ENCODE measurements at places on chromosomes 12 and 14.
A peak's percentile ranks its signal among the peaks of the same experiment; 100 is the strongest.

DNA sequence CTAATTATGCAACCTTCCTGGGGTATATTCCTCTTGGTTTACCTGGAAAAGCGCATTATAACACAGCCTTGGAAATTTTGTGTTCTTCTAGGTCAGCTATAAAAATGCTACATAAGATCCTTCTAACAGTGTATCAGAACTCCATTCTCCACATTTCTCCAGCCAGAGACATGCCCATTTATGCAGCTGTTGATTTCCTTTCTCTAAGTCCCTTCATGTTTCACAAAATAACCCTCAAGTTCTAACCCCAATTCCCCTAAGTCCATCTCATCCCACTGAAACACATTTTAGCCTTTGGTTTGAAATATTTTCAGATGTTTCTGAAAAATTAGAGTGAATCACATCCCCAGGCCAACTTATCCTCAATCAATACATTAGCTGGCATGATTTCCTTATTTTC lies 20.9 kb upstream of the HDAC7 start:
- DNase-seq = no peak

DNA sequence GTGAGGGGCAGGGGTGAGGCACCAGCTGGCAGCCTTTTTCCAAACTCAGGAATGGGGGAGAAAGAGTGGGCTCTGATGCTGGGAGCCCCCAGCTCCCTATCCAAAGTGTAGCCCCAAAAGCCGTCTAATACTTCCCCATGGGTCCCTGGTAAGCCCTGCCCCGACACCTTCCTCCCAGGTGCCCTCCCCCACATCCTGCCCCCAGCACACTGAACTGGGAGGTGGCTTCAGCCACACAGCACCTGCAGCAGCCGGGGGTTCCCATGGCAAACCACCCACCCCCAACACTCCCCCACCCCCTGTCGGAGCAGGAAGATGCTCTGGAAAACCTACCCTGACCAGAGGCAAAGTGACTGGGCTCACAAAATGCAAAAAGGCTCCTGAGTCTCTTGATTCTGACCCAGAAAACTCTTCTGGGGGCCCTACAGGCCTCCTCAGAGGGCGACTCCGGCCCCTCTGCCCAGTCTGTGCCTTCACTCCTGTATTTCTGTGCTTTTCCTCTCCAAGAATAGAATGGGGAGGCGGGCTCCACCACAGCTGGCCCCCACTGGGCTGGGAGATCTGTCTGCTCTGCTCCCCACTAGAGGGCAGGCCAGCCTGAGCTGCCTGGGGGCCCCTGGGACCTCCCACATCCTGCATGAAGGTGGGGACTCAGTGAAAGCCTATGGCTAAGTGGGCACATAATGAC lies 81.6 kb downstream of the ITPK1 start:
- peak; percentile 47 for DNase-seq

DNA sequence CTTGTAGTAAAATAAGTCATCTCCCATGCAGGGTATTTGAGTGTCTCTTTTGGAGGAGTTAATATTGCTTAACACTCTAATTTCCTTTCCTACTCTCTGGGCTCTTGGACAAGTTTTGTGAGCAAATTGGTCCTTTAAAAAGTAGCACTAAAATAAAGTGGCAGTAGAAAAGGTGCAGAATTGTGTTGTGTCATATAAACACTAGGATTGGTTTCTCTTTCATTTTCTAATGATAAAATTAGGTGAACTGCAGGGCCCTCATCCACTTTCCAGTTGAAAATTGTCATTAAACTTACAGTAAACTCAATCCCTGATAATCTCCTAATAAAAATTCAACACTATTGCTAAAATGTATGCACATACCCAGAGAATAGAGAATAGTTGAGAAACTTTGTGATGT lies 42.6 kb upstream of the REP15 start:
- DNase-seq = no peak

DNA sequence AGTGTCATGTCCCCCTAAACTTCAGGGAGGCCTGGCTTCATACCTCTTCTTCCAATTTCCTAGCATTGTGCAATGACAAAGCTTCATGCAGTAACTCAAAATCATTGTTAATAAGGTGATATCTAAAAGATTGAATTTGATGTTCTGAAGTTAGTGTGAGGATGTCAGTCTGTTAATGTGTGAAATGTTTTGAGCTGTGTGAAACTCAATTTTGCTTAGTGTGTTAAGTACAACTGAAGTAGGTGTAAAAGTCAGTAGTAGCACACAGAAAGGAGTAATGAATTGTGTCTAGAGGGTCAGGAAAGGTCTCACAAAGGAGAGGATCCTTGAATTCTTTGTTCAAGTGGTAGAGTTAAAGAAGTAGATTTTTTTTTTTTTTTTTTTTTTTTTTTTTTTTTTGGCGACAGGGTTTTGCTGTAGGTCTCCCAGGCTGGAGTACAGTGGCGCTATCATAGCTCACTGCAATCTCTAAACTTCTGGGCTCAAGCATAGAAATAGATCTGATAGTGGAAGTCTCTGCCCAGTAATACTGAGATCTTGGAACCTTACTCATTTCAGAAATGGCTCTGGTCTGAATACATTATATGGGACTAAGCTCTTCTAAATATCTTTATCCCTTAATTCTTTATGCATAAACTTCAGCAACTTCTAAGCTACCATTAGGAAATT lies 63.9 kb downstream of the FUT8 start:
- no peak for DNase-seq

DNA sequence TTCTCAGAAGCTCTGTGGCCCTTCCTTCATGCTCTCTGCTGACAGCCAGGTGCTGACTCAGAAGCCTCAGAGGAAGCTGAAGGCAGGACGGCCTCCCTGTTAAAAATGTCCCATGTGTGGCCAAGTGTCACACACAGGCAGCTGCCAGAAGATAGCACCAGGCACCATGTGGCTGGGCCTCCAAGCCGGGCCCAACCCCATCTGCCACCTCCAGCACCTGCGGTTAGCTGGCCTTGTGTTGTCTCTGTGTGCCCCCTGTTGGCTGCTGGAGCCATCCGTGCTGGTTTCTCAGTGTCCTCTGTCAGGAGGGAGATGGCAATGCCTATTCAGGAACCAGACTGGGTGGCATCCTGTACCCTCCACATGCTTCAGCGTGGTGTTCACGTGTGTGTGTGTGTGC lies 63.2 kb downstream of the TSPAN11 start:
- DNase-seq = peak; percentile 1

- no peak for DNase-seq
Observed at GRCh38 chr14:68085742-68086141, 266.2 kb downstream of the RAD51B start.

DNA sequence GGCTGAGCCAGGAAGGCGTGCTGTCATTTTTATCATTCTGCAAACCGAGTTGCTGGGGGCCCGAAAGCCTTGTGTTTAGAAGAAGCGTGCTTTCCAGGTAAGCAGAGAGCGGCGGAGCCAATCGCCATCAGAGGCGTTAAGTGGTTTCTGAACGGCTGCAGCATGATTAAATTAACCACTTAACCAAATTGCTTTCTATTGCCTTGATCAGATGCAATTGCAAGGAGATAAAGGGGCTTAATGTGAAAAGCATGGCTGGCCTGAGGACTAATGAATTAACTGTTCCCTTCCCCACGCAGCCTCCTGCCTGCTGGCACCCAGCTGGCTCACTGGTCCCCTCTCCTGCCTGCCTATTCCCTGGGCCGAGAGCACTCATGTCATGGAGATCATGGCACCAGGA lies 36.6 kb upstream of the CHGA start:
- peak; percentile 92 for DNase-seq

- no peak for DNase-seq
Observed at GRCh38 chr14:77265561-77266335, 5.3 kb downstream of the NGB start.

GRCh38 chr12:108307006-108307405 lies 32.1 kb downstream of the CMKLR1 start:
- DNase-seq = no peak

DNA sequence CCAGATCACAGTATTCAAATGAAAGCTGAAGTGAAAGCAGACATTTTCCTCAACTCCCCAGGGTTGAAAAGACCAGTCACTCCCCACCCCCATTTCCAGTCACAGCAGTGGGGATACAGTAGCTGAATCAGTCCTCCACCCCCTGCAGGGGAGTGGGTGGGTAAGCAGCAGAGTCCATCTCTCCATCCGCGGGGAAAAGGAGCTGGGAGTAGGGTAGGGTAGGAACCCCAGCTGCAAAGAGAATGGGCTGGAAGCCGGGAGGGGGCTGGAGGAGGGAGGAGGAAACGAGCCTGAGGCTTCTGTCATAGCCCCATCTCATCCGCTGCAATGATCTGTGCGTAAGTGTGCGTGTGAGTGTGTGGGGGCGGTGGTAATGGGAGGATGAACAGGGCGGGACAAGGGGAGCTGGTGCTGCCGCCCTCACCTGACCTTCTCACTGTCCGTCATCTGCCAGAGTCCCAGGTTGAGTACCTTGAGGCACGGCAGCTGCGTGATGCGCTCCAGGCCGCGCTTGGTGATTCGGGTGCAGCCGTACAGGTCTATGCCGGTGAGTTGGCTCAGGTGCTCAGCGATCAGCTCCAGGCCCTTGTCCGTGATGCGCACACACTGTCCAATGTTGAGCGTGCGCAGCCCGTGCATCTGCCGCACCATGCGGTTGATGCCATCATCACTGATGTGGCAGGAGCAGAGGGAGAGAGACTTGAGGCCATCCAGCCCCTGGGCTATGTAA lies 1.8 kb downstream of the FBXL14 start:
- no peak for DNase-seq

DNA sequence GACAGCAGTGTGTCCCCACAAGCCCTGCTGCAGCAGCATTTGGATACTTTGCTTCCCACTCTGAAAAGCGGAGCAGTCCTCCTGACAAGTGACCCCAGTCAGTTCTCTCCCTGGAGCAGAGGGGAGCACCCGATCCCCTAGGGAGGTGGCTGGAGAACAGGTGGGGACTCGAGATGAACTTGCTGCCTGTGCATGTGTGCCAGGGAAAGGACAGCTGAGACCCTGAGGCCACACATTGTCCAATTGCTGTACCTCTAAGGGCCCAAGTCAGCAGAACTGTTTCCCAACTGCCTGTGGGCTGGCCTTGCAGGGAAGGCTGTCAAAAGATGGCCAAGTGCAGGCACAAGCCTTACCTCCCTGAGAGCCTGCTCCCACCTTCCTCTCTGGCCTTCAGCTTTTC lies 55.1 kb downstream of the IFT43 start:
- DNase-seq = no peak

GRCh38 chr14:63134801-63135200 lies 69.4 kb upstream of the RHOJ start:
- DNase-seq = no peak

DNA sequence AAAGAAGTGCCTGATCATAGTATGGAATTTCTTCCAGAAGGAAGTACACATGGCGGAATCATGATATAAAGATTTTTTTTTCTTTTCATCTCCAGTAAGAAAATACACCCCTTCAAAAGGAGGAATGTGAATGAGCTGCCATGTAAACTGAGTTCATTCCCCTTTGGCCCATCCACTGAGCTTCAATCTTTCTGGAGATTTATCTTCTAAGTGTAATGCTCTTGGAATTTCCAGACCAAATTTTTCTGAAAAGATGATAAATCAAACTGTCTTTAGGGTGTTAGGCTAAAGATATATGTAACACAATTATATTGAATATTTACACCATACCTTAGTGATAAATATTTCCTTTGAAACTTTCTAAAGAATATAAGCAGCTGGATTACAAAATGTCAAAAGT lies 5.2 kb downstream of the DCN start:
- no peak for DNase-seq

GRCh38 chr12:106303202-106303820 lies 778 bp downstream of the TCP11L2 start:
- DNase-seq = peak; percentile 60

DNA sequence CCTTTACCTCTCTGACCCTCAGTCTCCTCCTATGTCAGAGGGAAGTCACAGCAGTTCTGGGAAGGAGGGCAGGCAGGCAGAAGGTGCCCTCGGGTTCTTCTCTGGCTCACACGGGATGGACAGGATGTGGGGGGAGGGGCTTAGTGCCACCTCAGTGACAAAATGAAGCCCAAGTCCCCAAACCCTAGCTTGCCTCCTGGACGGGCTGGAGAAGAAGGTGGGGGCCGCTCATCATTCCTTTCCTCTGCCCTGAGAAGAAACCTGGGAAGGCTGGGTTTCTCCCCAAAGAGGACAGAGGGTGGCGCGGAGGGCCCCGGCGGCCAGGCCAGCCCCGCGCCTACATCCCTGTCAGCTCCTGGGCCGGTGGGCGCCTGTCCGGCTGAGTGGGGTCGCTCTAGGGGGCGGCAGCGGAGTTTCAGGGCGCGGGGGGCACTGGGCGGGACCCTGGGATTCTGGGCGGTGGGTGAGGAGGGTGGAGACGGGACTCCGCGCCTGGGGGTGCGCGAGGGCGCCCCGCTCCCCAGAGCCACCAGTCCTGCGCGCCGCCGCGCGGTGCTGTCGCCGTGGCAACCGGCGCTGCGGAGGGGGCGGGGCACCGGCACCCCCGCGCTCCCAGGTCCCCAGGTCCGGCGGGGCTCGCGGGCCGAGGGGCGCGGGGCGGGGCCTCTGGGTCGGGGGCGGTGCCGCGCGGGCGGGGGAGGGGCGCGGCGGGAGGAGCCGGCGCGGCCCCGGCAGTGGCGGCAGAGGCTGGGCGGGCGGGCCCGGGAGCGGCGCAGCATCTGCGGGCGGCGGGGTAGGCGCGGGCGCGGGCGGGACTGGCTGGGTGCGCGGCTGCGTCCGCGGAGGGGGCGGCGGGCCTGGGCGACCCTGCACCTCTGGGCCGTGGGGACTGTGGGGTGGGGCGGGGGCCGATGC lies at the start of gene TMEM121:
TSS of gene TMEM121 (plus strand) at position 723 of the 915 bp plus-strand sequence. CDS start 2,252 bp downstream, outside the sequence.
- DNase-seq = peak; percentile 39

DNA sequence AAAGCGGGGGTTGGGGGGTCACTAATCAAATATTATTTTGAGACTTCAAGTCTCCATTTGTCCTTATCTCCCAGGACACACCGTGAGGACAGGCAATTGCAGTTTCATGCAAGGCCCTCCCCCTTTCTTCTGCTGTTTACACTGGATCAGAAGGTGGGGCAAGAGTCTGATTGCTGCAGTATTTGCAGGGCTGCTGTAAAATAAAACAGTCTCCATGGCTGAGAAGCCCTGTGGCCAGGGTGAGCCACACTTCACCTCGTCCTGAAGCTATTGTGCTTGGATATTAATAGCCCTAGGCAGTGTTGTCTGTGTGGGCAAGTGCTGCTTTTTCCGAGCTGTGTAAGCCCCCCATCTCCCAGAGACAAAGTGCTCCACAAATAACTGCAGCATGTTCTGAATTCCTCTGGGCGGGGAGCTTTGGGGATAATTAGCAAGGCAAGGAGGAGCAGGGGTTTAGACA lies 187.4 kb upstream of the NTF3 start:
- DNase-seq = no peak

GRCh38 chr12:3670083-3670620 lies 82.8 kb downstream of the CRACR2A start:
- no peak for DNase-seq

GRCh38 chr12:62519043-62519442 lies 52.4 kb downstream of the MON2 start:
- no peak for DNase-seq

GRCh38 chr14:67610491-67610890 lies 9.2 kb upstream of the ARG2 start:
- no peak for DNase-seq

- DNase-seq = no peak
Observed at GRCh38 chr12:29983851-29984250, 200.1 kb upstream of the TMTC1 start.

All from NCI-H1436 (cell line).